ENCODE measurements at places on chromosomes 16 and 17.

DNA sequence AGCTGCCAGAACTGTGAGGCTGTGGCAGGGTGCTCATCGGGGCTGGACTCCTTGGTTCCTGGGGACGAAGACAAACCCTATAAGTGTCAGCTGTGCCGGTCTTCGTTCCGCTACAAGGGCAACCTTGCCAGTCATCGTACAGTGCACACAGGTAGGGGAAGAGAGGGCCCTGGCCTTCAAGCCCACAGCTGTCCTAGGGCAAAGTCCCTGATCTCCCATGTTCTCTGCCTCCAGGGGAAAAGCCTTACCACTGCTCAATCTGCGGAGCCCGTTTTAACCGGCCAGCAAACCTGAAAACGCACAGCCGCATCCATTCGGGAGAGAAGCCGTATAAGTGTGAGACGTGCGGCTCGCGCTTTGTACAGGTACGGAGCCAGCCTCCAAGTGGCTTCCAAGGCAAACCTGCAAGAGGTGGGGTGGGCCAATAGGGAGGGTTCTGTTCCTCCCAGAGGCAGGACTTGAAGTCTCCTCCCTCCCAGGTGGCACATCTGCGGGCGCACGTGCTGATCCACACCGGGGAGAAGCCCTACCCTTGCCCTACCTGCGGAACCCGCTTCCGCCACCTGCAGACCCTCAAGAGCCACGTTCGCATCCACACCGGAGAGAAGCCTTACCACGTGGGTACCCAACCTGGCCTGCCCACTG lies 3.7 kb downstream of the BCL6B start:
- DNase-seq: no peak

DNA sequence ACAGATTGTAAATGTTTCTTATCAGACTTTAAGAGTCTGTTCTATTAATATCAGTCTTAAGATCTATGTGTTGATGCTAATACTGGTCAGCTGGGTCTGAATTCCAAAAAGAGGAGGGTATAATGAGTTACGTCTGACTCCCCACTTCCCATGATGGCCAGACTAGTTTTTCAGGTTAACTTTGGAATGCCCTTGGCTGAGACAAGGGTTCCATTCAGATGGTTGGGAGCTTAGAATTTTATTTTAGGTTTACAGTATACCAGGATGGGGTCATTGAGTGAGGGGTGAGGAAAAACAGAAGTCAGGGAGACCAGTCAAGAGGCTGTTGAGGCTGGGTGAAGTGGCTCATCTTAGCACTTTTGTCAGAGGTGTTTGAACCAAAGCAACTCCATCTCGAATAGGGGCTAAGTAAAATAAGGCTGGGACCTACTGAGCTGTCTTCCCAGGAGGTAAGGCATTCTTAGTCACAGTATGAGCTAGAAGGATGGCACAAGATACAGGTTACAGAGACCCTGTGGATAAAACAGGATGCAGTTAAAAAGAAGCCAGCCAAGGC lies 2.9 kb upstream of the TMEM231 start:
- DNase-seq: no peak

DNA sequence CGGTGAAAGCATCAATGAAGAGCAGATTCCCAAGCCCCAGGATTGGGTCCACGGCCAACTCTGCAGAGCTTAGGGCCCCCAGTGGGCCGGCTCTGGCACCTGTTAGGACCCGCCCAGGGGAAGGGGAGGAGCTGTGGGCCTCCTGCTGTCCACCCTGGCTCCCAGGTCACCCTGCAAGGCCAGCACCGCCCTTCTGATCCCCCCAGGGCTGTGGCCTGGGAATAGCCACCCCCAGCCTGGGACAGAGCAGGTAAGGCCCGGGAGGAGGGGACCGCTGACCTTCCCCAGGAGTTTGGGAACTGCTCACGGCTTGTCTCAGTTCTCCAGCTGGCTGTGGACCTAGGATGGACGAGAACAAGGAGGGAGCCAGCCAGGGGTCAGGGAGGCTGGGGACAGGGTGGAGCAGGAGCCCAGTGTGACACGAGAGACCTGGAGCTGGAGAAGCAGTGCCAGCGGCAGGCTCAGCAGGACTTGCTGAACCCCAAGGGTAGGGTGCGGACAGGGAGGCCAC lies 39.3 kb upstream of the SLC38A10 start:
- DNase-seq: no peak

DNA sequence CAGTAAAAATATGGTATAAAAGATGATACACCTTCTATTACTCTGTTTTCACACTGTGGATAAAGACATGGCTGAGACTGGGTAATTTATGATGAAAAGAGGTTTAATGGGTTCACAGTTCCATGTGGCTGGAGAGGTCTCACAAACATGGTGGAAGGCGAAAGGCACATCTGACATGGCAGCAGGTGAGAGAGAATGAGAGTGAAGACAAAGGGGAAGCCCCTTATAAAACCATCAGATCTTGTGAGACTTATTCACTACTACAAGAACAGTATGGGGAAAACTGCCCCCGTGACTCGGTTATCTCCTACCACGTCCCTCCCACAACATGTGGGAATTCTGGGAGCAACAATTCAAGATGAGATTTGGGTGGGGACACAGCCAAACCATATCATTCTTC lies 45.6 kb downstream of the TBC1D26 start:
- no peak for DNase-seq

GRCh38 chr17:66952681-66953629 lies 11.6 kb upstream of the CACNG4 start:
- no peak for DNase-seq

GRCh38 chr16:2811703-2812471 lies 5.2 kb upstream of the PRSS21 start:
- no peak for DNase-seq

DNA sequence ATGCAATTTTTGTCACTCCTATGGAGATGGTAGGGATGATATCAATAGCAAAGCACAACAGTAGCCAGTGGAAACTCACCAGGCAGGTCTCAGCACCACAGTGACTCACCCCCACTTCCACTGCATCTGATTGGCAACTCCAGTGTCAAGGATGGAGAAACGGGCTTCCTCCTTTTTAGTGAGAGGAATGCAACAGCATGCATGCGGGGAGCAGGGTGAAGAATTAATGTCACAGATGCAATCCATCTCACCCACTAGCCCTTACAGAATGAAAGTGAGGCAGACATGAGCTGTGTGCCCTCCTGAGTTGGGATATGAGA lies 467.0 kb upstream of the C16orf82 start:
- no peak for DNase-seq

DNA sequence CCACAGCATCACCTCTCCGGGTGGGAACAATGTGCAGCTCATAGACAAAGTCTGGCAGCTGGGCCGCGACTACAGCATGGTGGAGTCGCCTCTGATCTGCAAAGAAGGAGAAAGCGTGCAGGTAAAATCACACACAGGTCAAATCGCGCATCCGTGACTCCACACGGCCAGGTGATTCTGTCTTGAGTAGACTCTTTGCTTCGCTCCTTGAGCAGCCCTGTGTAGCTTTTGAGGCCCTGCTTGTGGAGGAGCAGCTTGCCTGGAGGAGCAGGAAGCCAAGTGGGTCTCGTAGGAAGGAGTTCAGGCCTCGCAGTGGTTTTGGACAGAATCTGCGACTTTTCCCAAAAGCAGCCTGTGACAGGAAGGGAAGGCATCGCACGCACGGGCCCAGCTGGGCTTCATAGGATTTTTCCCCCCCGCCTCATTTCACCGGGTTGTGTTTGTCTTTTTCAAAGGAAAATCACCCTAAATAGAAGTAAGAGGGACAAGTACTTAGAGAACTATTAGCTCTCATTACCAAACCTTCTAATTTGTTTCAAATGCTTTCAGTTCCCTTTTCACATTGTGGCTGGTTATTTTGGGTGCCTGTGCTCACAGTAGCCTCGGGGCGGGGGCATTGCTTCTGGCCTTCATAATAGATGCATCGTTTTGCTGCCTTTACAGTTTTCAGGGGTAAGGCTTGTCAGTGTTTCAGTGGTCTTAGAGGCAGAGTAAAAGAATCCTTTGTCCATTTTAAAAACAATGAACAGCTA lies 71.5 kb downstream of the SEC14L1 start:
- no peak for DNase-seq

DNA sequence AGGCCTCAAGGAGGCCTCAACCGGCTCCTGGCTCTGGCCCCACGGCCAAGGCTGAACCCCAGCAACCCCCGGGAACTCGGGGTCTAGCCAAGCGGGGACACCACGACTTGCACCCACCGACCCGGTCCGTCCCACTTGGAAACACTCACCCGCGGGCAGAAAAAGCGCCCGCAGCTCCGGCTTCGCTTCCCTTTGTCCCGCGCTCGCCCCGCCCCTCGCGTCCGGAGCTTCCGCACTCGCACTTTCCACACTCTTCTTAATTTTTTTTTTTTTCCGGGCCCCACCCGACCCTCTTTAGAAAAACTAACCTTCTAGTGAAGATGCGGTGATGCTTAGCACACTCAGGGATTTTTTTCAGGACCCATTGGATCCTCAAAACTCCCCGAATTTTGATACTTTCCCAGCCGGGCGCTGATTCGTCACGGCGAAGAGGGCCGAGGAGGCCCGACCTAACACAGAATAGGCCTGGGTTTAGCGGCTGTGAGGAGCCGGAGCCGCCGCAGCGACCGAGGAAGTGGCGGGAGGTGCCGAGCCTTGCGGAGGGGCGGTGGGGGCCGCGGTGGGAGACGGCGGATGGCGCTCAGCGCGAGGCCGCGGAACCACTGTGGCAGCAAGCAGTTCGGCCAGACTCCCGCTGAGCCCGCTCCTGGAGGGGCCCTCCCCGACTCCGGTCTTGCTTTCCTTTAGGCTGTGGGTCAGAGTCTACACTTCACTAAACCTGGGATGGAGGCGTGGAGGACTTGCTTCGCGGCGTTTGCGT lies at the start of gene SMARCE1:
Gene SMARCE1 (minus strand): TSS at position 195 of the 760 bp plus-strand sequence. CDS start 2,016 bp downstream, outside the sequence.
- DNase-seq: peak; percentile 42

GRCh38 chr16:27671410-27671809 lies 121.5 kb downstream of the KATNIP start:
- no peak for DNase-seq

DNA sequence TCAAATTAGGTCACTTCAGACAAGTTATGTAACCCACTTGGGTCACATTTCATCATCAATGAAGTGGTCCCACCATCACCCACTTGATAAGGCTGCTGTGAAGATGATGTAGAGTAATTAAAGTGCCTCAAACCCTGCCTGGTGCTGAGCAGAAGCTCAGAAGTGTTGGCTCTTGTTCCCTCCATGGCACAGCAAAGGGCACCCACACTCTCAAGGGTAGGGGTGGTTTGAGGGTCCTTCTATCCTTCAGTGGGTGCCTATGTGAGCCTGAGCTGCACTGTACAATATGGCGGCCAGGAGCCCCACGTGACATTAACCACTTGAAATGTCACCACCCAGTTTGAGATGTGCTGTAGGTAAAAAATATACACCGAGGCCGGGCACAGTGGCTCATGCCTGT lies 71.5 kb downstream of the CYTH1 start:
- DNase-seq: no peak

DNA sequence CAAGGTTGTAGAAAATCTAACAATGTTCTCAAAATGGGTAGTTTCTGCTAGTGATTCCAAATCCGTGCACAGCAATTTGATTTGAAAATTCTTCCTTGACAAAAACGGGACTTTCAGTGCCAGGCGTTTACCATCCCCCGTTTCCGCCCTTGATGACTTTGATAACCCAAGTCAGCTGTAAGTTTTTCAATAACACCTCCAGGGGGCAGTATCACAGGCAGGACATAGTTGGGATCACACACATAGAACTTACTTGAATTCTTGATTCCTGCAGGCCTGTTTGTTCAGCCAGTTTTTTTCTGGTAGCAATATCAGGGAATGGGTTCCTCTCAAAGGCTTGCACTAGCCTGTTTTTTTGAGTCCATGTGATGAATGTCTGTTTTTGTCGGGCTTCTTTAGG lies 5.6 kb downstream of the DUXB start:
- no peak for DNase-seq

GRCh38 chr16:84833542-84834402 lies 14.0 kb downstream of the CRISPLD2 start:
- DNase-seq: no peak

GRCh38 chr16:3171855-3172593 lies 16.0 kb upstream of the OR1F1 start:
- DNase-seq: no peak

DNA sequence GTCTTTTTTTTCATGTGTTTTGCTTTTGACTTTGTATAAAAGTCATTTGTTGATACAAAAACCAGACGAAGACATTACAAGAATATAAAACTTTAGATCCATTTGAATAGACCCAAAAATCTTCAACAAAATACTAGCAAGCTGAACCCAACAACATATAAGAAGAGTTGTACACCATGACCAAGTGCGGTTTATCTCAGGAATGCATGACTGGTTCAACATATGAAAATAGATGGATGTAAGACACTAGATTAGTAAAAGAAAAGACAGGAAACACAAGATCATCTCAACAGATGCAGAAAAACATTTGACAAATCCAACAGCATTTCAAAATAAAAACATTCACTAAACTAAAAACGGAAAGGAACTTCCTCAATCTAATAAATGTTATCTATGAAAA lies 69.0 kb downstream of the TBC1D16 start:
- DNase-seq: no peak

- no peak for DNase-seq
These were observed 98.3 kb downstream of the ZNF423 start for GRCh38 chr16:49757559-49758069.

- no peak for DNase-seq
These were observed 208.9 kb downstream of the CDH13 start for GRCh38 chr16:82835487-82836155.

DNA sequence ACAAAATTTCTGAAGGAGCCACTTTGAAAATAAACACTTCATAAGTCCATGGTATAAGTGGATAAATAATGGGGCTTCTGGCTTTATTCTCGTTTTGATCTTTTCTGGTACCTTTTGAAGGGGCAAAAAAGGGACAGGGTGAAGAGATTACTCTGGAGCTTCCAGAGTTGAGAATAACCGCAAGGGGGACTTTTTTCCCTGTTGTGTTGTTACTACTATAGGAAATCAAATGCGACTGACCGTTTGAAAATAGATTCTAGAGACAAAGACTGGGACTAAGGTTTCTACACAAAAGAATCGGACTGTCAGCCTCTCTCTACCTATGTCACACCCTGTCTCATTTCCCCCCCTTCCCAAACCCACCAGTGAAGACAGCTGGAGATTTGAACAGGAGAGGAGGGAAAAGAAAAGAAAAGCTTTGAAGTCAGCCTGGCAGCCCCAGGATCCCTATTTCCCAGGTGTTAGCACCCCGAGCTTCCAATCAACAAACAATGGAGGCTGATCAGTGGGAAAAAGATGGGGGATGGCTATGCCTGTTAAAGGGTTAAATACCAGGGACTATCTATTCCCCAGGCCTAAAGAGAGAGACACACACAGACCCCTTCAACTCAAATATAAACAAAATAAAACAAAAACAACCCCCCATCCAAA lies 8.4 kb downstream of the HOXB4 start:
- no peak for DNase-seq
